ENCODE measurements at places on chromosomes 6 and 20.

DNA sequence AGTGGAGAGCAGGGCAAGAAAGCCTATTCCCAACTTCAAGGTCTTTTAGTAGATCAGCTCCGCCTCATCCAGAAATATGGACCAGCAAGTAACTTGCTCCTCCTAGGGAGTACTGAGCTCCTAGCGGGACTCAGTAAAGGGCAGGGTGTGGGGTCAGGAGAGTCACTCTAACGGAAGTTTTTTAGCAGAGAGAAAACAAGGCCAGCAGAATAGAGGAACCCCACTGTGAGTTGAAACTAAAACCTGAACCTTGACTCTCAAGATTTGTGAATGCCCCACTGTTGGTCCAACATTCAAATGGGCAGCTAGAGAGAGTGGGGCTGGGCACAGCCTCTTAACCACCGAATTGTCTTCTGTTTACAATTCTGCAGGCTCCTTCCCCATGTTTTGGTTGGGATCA lies 244.8 kb downstream of the FARS2 start:
- no peak for DNase-seq

GRCh38 chr20:3074812-3075211 lies 3.4 kb downstream of the OXT start:
- DNase-seq = no peak

DNA sequence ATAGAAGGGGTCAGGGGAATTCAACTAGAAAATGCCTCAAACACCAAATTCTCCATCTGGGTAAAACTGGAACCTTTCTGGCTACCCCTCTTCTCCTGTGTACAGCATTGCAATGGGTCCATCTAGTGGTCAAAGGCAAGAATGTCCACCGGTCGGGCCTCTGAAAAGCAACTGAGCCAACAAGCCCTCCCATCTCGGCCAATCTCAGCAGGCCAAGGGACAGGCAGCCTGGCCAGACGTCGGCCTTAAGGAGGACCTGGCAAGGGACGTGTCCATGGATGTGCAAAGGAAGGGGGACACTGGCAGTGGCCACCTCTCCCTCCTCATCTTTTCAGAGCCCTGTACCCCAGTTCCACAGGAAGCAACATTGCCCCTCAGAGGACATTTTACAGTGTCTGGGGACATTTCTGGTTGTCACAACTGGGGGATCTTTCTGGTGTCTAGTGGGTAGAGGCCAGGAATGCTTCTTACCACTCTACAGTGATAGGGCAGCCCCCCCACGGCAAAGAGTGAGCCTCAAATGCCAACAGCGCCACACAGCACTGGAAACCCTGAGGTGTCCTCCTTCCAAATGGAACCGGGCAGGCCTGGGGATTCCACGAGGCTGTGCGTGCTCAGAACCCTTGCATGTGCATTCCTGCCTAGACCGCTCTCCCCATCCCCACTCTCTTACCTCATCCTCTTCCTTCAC lies 99.8 kb upstream of the FOXA2 start:
- DNase-seq = no peak

- no peak for DNase-seq
These were observed 122.9 kb downstream of the SLC35F1 start for GRCh38 chr6:118029967-118030366.

- DNase-seq = no peak
These were observed 12.3 kb downstream of the PAQR8 start for GRCh38 chr6:52374247-52374646.

- DNase-seq = no peak
These were observed 144.9 kb downstream of the TRMT11 start for GRCh38 chr6:126131246-126131645.

DNA sequence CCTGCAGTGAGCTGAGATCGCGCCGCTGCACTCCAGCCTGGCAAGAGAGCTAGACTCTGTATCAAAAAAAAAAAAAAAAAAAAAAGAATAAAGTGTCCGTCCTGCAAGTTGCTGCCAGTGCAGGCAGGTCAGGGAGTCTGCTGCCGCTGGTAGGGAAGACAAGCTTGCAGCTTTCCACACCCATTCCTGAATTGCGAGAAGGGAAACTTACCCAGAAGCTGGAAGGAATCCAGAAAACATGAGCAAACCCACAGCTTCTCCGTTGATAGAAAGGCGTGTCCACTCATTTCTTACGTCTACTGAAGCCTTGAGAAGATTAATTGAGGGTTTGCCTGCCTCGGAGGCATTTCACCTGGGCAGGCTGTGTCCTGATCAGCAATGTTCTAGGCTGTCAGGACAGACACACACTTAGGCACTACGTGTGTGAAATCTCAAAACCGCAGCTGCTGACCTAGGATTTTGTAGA lies 61.6 kb upstream of the DSP start:
- DNase-seq = no peak

DNA sequence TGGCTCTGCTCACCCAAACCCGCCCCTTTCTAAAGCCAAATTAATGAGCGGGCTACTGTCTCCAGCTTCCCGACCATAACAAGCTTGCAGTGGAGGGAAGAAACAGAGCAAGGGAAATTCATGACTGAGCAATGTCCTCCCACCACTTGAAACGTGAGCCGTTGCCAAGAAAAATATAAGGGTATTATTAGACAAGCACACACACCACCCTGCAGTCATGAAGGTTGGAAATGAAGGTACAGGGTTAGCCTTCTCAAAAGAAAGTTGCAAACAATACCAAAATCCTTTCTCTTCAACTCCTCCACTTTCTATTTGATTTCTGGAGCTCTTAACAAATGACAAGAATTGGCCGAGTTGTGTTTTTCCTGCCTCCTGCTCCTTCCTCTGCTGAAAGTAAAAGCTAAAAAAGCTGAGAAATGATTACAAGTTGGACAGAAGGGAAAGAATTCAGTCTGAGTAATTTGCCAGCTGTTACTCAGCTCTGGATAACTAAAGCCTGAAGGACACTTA lies 151.1 kb upstream of the B3GAT2 start:
- DNase-seq = no peak

DNA sequence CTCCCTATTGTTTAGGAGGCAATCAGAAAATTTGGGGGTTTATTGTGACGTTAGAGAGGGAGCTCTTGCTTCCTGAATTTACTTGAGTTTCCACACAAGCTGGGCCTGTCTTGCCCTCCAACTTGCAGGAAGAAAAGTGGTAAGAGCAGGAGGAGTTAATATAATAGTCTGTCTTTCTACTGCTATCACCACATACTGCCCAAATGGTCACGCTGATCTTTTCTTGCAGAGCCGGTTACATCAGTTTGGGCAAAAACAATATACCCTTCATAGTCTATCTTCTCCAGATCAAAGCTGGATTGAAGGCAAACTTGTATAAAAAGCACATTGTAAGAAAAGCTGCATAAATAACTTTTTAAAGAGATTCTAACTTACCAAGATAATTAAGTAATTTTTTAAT lies 46.3 kb upstream of the ECHDC1 start:
- DNase-seq = no peak

DNA sequence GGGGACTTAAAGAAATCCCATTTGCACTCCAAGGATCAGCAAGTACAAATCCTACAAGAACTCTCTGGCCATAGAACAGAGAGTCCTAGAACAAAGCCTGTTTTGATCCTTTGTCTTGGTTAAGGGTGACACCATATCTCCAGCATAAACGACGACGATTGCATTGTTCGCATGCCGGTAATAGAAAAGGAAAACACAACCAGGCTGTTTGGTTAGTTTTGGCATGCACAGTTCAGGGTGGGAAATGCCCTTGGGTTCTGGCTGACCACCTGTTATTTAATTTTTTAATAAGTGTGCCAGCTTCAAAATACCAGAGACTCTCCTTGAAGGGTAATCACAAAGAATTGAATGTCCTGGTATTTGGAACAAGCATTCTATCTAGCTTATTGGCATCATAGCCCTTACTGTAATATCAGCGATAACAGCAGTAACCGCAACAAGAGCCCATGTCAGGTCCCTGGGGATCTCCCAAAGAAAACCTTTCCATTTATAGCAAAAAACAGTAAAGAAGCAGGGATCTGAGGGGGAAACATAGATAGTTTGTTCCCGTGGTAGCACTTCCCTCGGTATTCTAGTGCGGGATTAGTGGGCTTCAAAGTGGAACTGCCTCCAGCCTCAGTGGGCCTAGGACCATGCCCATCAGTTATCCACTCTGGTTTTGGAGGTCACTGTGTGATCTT lies 77.1 kb downstream of the TMEM170B start:
- DNase-seq = no peak

- DNase-seq = no peak
These were observed 237.1 kb downstream of the ANKRD60 start for GRCh38 chr20:57991211-57991881.

GRCh38 chr6:137852346-137852745 lies 14.7 kb upstream of the TNFAIP3 start:
- no peak for DNase-seq

- DNase-seq = no peak
These were observed 10.1 kb downstream of the ALDH5A1 start for GRCh38 chr6:24504649-24505586.

DNA sequence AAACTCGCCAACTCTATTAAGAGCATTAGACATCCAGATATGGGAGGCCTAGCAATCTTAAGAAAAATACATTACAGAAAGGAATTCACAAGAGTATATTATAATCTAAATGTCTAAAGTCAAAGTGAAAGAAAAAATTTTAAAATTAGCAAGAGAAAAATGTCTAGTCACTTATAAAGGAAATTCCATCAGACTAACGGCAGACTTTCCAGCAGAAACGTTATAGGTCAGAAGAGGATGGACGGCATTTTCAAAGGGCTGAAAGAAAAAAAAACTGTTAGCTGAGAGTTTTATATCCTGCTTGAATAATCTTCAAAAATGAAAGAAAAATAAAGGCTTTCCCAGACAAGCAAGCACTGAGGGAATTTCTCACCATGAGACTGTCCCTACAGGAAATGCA lies 269.0 kb downstream of the HDGFL1 start:
- DNase-seq = no peak

DNA sequence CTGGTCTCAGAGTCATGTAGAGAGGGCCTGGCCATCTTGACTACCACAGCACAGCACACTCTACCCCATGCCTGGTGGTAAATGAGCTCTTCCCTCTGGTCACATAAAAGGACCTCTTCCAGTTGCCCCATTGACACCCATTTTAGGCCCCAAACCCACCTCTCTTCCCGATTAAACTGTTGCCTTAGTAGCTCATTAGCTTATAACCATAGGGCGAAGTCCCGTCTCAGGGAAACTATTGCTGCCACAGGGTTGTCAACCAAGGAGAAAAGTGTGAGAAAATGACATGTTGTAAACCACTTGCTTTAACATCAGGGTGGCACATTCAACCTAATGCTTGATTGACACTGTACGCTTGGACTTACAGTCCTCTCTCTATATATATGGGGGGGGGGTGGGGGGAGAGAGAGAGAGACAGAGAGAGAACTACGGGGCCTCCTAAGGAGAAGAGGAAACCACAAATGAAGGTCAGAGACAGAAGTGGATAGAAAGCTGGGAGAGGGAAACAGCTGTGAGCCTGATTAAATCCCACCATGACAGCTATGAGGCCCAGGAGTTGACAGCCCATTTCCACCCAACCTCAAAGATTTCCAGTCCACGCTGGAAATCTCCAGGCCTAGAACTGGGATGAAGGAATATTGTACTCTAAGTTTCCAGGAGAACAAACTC lies 14.9 kb upstream of the BTN1A1 start:
- no peak for DNase-seq

- DNase-seq = no peak
These were observed 5.3 kb downstream of the SS18L1 start for GRCh38 chr20:62148908-62149314.

DNA sequence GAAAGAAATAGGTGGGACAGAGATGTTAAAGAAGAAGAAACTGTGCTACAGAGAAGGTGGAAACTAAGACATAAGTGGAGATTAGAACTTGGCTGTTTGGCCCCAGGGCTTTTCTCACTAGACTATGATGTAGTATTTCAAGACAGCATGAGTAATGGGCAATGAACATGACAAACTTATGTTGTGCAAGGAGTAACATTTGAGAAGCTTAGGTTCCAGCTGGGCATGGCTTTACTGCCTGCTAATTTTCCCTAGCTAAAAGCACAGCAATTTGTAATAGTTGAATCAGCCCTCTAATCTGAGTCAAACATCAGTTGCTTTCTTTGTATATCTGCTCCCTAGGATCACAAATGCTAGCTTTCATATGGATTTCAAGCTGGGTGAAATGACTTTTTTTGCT lies 294.3 kb upstream of the BMP2 start:
- DNase-seq = no peak

DNA sequence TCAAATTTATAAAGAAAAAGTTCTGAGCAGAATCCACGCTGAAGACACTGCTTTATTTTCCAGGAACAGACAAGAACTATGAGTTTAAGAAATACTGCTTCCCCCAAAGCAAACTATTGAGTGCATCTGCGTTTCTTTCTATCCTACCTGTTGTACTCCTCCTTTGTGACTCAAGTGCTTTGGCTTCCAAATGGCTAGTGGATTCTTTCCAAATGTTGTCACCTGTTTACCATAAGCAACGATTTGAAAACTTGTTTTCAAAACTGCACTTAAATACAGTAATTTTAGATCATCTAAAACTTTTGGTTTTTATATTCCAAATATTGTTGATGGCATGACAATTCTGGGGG lies 9.5 kb downstream of the PXDC1 start:
- DNase-seq = no peak

GRCh38 chr20:40706977-40707582 lies 18.0 kb upstream of the MAFB start:
- no peak for DNase-seq

- DNase-seq = no peak
These were observed 136.5 kb downstream of the TMEM242 start for GRCh38 chr6:157186785-157187181.

DNA sequence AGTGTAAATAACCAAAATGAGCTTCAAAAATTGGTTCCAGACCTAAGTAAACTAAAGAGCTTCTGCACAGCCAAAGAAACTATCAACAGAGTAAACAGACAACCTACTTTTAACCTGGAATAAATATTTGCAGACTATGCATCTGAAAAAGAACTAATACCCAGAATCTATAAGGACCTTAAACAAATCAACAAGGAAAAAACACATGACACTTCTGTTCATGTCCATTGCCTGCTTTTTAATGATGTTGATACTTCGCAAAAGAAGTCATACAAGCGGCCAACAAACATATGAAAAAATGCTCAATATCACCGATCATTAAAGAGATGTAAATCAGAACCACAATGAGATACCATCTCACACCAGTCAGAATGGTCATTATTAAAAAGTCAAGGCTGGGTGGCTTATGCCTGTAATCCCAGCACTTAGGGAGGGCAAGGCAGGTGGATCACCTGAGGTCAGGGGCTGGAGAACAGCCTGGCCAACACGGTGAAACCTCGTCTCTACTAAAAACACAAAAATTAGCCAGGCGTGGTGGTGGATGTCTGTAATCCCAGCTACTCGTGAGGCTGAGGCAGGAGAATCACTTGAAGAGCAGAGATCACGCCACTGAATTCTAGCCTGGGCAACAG lies 42.5 kb upstream of the DST start:
- DNase-seq = no peak

DNA sequence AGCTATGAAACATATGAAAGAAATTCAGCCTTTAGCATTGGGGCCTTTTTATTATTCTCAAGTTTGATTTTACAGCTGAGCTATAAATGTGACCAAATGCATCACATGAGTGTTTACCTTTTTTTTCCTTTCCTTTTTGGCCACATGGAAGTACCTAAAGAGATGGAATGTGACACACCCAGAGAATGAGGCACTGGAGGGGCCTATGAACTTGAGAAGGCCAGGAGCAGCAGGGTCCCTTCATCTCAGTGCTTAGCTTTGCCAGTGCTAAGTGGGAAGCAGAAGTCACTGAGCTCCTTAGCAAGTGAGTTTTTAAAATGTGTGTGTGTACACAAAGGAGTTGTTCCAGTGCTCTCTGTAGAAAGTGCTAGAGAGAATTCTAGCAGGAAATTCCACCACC lies 44.7 kb downstream of the RREB1 start:
- no peak for DNase-seq

GRCh38 chr6:142975365-142975764 lies 30.4 kb upstream of the HIVEP2 start:
- DNase-seq = no peak

- no peak for DNase-seq
These were observed 21.9 kb upstream of the KCNG1 start for GRCh38 chr20:51044796-51045195.
